A549 treated with ZK216348 at 1 μM for 4 hours (cell line): ENCODE measurements at places on chromosomes 3 and 15. TPM values are rescaled to one million over a fixed set of nuclear protein-coding genes. Genes with fewer than 3 reads are reported as not detected.

FBXW12 gene
- total RNA-seq: not detected in 5 replicates

CHRNA7 gene
- total RNA-seq: 2.8 to 5.2 TPM (median 3.6 TPM) in 5 replicates

SLC28A1 gene
- 0.06 TPM in 1 of 5 replicates, not detected in the others for total RNA-seq

UBA5 gene
- 21.4 to 28.7 TPM (median 26.6 TPM) in 5 replicates for total RNA-seq

GTPBP8 gene
- 9.7 to 16.9 TPM (median 15.3 TPM) in 5 replicates for total RNA-seq

HESX1 gene
- 0.32 TPM in 1 of 5 replicates, not detected in the others for total RNA-seq

SLC33A1 gene
- total RNA-seq: 12.0 to 17.5 TPM (median 16.2 TPM) in 5 replicates

LRRIQ4 gene
- not detected in 5 replicates for total RNA-seq

POPDC2 gene
- 0.13 to 0.73 TPM (median 0.37 TPM) in 4 of 5 replicates, not detected in the other for total RNA-seq
